ENCODE measurements at places on chromosomes 1 and 21. TPM values are rescaled to one million over a fixed set of nuclear protein-coding genes. Genes with fewer than 3 reads are reported as not detected.

The SYNC gene
- total RNA-seq: 3.0 TPM

- no peak for DNase-seq
Measured at GRCh38 chr21:42350927-42351426, at the start of gene TFF2. TSS of gene TFF2 (minus strand) at chr21:42350994. CDS start at chr21:42350957, 37 bp downstream.

The CACNA1S gene
- 0.05 TPM for total RNA-seq

DNA sequence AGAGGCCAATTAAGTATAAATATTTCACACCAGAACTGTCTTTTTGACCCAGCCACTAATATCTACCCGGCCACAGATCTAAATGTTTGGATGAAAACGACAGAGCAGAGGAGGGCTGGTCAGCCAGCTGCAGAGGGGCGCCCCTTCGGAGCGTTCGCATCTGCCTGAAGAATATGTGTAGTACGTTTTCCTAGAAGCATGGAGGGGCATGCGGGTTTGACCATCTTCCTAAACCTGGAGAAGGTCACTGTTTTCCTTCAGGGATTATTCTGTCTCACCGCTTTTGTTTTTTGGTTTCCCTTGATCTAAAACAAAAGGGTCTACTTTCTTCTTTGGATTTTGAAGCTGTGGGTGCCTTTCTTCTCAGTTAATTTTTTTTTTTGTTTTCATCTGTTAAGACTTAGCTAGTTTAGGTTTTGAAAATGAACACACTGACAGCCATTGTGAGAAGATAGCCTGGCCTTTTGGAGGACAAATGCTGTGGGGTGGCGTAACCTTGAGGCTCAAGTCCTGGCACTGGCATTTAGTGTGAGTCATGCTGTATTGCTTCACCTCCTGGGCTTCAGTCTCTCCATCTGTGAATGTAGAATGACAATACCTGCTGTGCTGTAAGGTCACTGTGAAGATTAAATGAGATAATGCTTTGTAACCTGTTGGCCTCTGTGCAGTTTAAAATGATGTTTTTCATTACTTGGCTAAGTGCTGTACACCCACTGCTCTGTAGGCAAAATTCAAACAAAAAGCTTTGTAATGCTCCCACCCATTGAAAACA lies 74.1 kb upstream of the IRF2BP2 start:
- peak; percentile 71 for DNase-seq

DNA sequence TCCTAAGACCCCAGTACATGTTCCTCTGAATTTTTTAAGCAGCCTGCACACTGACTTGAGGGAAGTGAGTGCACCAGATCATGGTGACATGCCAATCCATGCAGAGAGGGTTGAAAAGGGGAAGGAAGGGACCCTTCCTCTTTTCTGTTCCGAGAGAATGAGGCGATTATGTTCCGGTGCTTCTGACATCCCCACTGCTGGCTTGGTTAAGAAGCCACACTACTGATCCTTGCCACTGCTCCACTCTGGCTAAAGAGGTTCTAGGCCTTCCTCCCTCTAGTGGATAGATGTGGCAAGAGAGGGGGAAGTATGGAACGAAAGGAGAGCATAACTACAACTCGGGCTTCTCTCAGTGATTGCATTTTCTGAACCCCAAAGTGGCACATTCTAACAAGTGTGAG lies 1.8 kb upstream of the CYB5R1 start:
- DNase-seq: peak; percentile 86

DNA sequence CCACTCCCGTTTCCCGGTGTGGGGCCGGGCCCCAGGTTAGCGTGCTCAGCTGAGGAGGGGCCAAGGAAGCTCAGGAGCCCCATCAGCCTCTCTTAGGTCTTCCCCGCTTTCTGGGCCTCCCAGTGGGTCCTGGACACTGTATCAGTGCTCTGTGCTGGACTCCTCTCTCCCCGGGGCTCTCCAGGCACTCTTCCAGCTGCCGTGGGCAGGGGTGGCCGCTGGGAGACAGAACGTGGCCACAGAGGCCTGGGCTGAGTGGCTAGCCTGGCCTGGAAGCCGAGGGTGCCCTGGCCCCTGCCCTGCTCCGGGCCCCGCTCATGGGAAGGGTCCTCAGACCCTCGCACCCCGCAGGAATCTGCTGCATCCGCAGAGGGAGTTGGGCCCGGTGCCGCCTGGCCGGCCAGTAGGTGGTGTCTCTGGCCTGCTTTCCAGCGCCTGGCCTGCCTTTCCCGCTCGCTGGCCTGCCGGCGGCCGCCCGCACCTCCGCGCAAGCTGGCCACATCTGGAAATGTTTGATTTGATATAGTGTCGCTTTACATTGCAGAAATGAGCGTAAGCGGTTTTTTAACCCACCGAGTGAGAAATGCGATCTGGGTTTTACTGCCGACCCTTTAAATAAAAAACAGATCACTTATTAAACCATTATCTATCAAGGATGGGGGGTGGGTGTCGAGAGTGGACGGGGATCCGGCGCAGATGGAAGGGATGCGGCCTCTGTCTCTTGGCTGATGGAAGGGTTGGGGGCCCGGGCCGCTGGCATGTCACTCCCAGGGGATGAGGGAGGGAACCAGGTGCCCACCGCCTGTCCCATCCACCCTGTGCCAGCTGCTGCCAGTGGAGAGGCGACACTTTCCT lies 74.4 kb upstream of the TTC34 start:
- DNase-seq: peak; percentile 12

- DNase-seq: no peak
Measured at GRCh38 chr1:212190169-212190568, 95.0 kb upstream of the PPP2R5A start.

The DMRTA2 gene
- 0.21 TPM for total RNA-seq

Measured in SK-MEL-5 (cell line).